Activated naive CD8-positive, alpha-beta T cell treated with anti-CD3 and anti-CD28 coated beads, Interleukin-2, amount 50 U/mL, for 16 hours (primary cell): ENCODE measurements at places on chromosomes 6 and 20.

DNA sequence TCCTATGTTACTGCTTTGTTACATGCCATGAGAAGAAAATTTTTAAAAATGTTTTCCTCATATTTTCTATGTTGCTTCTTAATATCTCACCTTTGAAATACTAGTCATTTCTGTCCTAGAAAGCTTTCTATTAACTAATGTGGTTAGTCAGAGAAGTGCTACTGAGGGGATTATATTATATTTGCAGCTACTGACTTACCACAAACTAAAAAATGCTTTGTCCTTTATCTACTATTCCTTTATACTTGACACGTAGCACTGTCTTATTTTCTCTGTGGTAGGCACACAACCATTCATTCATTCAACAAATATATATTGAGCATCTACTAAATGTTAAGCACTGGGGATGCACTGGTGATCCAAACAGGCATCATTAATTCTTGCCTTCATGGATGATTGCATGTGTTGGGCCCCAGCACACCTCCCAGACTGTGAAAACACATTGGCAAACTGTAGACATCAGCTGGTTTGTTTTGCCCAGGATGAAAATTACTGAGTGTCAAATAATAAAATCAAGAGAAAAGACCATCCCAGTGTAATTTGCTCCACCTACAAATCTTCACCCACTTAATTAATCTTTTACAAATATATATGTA is 10.7 kb upstream of the MLIP start:
- no peak for DNase-seq

DNA sequence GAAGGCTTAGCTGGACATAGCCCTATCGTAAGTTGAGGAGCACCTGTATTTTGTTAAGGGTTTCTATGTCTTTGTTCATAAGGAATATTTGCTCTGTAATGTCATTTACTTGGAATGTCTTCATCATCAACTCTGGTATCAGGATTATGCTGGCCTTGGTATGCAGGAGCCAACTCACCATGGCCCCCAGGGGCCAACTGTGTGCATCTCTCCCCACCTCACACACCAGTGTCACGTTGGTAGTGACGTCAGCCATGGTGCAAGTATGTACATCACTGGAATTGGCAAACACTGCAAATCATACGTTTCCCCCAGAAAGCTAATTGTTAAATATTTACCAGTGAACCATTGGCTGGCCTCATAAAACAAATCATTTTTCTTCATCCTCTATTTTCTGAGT is 70.8 kb downstream of the YTHDF1 start:
- no peak for DNase-seq

DNA sequence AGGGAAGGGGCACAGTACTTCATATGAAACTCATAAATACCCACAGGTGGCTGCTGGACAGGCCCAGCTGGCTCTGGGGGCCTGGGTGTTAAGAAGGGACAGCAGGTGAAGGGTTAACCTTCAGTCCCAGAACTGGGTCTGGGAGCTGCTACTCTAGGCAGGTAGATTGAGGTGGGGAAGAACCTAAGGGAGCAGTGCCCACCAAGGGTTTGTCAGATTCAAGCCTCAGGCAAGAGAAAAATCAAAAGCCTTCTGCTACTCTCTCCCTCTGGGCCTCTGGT is 5.6 kb downstream of the RPL10A start:
- no peak for DNase-seq

DNA sequence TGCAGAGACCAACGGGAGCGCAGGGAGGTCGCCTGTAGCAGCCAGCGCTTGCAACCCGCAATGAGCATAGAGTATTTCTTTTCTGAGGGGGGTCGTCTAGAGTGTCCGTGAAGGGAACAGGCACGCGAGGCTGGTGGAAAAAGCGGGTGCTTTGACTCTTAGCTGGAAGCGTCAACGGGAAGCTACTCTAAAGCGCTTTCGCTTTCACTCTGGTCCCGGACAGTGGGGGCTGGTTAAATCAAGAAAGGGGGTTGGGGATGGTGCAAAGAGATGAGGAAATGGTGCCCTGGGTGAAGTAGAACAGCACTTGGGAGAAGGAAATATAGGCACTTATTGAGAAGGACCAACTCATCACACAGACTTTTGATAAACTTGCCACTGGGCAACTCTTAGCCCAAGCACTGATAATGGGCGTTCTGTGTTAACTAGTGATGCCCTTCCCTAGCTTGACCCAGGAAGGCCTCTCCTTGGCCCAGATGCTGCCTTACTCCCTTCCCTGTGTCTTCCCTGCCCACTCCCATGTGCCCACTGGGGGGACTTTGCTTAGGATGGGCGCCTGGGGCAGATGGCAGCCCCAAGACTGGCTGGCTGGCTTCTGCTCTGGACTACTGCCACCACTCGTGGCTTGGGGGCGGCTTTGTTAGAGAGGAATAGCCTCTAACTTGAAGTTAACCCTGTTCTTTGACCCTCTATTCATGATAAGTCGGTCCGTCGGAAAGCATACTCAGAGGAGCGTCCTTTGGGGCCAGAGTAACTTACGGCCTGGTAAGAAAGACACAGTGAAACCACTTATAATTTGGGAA is 585 bp downstream of the PSMB9 start:
- peak; percentile 58 for DNase-seq

DNA sequence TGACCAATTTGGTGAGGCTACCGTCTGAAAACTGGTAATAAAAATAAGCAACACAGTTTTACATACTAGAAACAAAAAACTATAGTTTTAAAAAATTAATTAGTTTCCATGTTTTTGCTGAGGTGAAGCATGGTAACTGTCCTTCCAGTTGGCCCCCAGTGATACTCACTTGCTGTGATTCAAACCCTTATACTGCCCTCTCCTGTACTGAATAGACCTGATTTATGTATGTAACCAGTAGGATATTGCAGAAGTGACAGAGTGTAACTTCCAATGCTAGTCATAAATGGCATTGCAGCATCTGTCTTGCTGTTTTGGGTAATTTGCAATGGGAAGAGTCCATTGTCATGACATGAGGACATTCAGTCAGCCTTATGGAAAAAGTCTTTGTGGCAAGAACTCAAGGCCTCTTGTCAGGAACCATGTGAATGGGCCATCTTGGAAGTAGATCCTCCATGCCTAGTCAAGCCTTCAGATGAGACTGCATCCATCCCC is 8.9 kb upstream of the CHD6 start:
- no peak for DNase-seq

GRCh38 chr6:2784930-2785329 is 19.7 kb downstream of the WRNIP1 start:
- no peak for DNase-seq

GRCh38 chr6:170063431-170063830 is 227.4 kb downstream of the DLL1 start:
- DNase-seq, result no peak
